Naive thymus-derived CD4-positive, alpha-beta T cell (primary cell): ENCODE measurements at places on chromosomes 7 and 10. TPM values are rescaled to one million over a fixed set of nuclear protein-coding genes. Genes with fewer than 3 reads are reported as not detected.

- H3K27me3 ChIP-seq = no peaks in the 10 kb centered on the region
- H3K27ac ChIP-seq = no peak overlapping the region
- H3K4me1 ChIP-seq = no peaks in the 10 kb centered on the region
- no peaks in the 10 kb centered on the region for H3K36me3 ChIP-seq
- H3K4me3 ChIP-seq = no peak overlapping the region
Observed at GRCh38 chr7:55903985-55904759, 16.9 kb downstream of the ZNF713 start.

GRCh38 chr10:31526178-31526577, 207.2 kb downstream of the ZEB1 start:
- H3K36me3 ChIP-seq = no peaks in the 10 kb centered on the region
- no peak for DNase-seq
- H3K4me1 ChIP-seq = no peaks in the 10 kb centered on the region
- no peaks in the 10 kb centered on the region for H3K27me3 ChIP-seq

CALHM2 gene
- polyA plus RNA-seq = 2.0 TPM

ALKBH4 gene
- polyA plus RNA-seq = 24.7 TPM
